ENCODE measurements at places on chromosomes 5 and 9. TPM values are rescaled to one million over a fixed set of nuclear protein-coding genes. Genes with fewer than 3 reads are reported as not detected.

Gene CDX1
- not detected for polyA plus RNA-seq

Gene STOM
- 7.3 TPM for polyA plus RNA-seq

Gene PNPLA7
- polyA plus RNA-seq, result 6.1 TPM

Gene MLANA
- not detected for polyA plus RNA-seq

- no peak for DNase-seq
Observed at GRCh38 chr5:41822036-41822435, 48.2 kb downstream of the OXCT1 start.

GRCh38 chr5:68077349-68077894 lies 138.1 kb upstream of the PIK3R1 start:
- no peak for DNase-seq

DNA sequence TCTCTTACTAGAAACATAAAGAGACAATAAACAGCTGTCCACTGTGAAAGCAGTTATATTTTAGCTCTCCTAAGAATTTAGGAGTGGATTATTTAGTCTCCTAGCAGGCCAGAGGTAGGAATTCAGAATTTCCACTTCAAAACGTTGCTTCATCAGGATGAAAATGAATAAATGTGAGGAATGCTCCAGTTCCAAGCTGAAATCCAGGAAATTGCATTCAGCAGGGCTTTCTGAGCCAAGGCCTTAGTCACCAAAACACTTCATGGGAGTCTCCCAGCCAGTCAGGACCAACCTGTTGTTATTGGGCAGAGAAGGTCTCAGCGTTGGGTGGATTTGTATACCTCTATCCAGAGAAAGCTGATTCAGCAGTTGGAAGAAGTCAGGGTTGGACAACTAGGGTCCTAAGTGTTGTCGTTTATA lies 1040.3 kb downstream of the TLE1 start:
- no peak for DNase-seq

DNA sequence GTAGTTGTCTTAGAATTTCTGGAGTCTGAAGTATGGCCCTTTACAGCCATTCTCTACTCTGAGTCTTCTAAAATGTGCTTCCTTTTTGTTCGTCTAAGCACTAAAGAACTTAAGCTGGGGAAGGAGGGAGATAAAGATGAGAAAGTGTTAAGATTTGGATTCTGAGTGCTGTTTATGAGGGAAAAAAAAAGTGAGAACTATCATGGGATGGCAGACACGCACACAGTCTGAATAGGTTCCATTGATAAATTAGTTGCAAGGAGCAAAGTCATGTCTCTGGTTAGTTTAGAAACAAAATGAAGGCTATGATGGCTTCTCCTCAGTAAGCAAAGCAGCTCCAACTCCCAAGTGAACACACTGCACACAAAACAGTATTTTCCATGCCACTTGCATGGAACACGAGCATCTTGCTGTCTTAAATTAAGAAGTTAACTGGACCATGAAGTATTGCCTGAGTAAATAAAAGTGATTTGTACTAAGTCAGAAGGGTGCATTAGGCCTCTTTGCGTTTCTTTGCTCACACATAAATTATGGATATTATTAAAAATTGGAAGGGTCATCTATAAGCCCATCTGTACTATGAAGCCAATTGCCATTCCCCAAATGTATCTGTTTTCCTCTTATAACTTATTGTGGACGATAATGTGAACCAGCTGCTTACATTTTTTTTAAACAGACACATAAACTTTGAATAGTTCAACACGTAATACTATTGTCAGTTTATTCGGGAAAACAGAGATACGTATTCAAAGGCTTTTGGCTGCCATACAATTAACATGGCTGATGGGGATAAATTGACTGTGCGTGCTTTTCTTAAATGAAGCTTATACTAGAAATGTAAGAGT lies 199.3 kb downstream of the SGCD start:
- DNase-seq, result no peak

DNA sequence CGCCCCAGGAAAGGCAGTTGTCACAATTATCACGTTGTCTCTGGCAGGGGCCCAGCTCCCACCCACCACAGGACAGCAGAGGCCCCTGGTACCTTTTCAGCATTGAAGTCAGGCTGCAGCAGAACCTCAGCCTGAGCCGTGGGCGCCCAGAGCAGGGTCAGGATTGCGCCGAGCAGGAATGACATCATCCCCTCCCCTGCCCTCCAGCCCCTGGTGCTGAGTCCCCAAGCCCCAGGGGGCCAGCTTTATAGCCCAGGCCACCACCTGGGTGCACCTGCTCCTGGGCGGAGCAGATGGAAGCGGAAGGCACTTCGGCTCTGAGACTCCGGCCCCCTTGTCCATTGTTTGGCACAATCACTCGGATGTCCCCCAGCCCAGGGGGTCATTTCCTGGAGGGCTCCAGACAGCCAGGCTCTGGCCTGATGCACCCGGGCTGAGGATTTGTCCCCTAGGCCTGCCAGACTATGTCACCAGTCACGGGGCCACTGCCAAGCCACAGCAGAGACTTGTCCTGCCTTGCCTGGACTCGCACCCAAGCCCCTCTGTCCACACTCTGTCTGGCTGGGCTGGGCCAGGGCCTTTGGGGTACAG lies at the start of gene LCN15:
LCN15 (minus strand) TSS at position 218 of the 591 bp plus-strand sequence; CDS start at position 188, 30 bp downstream.
- DNase-seq, result no peak

DNA sequence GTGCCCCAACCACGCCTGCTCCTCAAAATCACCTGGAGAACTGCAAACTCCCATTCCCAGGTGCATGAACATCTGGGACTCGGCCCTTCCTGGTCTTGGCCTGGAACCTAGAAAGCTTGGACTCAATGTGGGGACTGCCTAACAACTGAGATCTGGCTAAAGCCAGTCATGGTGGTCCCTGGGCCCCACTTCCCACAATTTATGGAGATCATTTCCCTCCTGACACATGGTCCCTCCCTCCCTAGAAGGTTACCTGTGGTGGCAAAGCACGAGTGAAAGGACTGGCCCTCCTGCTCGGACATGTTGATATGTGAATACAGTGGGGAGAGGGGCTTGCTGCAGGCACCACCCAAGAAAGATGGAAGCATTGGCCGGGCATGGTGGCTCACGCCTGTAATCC lies 18.8 kb downstream of the BICD2 start:
- no peak for DNase-seq

GRCh38 chr9:110782701-110783100 lies 114.1 kb downstream of the MUSK start:
- no peak for DNase-seq

DNA sequence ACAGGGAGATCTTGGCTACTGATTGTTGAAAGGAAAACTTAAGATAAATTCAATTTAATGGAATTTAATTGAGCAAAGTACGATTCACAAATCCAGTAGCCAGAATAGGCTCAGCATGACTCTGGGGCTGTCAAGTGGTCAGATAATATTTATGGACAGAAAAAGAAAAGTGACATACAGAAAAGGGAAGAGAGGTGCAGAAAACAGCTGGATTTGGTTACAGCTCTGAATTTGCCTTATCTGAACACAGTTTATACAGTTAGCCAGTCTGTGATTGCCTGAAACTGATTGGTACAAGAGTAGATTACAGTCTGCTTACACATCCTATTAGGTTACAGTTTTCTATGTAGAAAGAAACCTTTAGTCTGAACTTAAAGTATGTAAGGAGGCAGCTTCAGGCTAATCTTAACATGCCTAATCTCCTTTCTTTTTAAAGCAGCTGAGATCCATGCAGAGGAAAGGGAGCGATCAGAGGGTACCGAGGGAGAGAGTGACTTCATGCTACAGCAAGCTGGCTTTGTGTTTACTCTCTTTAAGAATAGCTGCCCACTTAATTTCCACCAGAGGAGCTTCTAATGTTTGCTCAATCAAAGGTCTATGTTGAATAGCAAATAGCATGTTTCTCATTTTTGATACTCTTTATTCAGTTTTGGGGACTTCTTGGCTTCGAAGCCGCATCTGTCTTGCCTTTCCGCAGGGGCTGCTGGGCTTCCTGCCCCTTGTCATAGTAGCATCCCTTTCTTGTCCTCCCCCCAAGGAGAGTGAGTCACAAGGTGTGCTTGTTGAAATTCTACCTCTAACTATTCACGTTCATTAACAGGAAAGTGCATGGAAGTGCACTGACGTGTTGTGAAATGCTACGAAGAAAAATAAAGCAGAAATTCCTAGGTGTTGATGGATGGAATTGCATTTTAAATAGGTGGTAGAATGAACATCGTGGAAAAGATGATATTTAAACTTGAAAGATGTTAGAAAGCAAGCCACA lies 761.2 kb downstream of the TAF11L14 start:
- no peak for DNase-seq
